ENCODE measurements at places on chromosomes 12 and 14.

DNA sequence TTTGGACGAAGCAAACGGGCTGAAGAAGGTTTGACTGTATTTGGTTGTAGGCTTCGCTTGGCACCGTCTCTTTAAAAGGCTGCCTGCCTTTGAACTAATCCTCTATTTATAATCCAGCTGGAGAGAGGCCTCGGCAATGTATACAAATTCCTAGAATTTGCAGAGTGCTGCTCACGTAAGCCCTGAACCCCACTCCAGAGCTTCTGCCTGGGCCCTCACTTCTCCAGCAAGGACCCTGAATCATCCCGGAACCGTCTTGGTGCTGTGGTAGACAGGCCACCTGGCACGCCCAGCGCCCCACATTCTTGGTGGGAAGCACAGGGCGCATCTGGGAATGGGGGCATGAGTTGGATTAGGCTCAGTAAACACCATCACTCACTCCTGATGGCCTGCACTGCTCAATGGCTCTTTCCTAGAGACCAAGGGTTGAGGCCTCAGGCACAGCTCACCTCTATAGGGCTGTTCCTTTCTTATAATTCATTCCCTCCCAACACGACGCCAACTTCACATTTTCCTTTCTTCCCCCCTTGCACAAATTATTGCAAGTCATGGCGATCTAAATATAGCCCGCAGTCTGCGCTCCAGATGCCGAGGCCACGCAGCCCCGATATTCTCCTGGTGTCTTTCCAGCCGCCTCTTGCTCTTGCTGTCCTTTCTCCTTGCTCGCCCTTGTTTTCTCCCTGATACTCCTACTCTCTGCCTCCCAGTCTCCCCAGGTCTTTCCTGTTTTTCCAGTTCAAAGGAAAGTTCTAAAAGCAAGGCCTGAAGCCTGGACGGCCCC is 141.0 kb downstream of the ZFP36L1 start:
- DNase-seq = no peak

- no peak for DNase-seq
Observed at GRCh38 chr14:56414236-56414635, 165.4 kb upstream of the TMEM260 start.

DNA sequence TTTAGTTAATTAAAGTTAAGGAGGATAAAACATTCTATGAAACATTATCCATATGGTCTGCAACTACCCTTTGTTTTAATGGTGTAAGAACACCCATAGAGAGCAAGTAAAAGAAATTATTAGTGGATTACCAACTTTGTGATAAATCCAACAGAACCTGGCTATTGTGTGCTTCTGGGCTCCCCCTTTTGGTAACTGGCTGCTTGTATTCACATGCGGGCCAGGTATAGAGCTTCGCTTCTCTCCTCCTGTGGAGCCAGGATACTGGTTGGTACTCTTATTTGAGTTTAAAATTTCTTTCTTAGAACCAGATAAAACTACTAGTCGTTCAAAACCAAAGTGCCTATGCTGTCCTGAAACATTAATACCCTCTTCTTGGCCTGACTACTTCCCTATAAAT is 81.0 kb downstream of the PTPRR start:
- DNase-seq = no peak

DNA sequence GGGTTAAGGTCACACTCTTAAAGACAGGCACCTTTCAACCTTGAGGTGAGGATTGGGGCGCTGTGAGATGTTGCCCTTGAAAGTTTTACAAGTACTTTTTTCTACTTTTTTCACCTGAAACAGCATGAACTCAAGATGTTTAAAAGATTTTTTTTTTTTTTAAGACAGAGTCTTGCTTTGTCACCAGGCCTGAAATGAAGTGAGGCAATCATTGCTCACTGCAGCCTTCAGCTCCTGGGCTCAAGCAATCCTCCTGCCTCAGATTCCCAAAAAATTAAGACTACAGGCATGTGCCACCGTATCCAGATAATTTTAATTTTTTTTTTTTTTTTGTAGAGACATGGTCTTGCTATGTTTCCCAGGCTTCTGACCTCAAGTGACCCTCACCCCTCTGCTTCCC is 243.9 kb downstream of the DIO2 start:
- DNase-seq = no peak

GRCh38 chr12:116233669-116234068 is 43.8 kb downstream of the MED13L start:
- DNase-seq = no peak
